ENCODE measurements at places on chromosomes 1 and 21. TPM values are rescaled to one million over a fixed set of nuclear protein-coding genes. Genes with fewer than 3 reads are reported as not detected.

DNA sequence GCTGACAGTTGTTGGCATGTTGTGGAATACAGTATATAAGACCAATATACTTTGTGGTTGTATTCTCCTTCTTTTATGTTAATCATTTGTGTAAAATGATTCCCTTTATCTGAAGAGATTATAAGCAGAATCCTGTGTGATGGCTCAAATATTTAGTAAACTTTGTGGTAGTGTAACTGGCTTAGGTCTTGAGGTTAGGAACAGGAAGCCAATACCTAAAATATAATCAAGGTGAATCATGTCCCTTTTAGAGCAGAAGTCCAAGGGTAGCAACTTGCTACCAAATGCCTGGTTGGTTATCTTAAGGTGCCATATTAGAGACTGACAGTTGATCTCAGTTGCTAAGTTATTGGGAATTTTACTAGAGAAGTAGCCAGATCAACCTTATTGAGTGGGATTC is 398.5 kb upstream of the ADAMTS5 start:
- no peaks in the 10 kb centered on the region for H3K27me3 ChIP-seq
- no peak for DNase-seq
- no peaks in the 10 kb centered on the region for H3K4me1 ChIP-seq
- H3K27ac ChIP-seq: no peak overlapping the region

DNA sequence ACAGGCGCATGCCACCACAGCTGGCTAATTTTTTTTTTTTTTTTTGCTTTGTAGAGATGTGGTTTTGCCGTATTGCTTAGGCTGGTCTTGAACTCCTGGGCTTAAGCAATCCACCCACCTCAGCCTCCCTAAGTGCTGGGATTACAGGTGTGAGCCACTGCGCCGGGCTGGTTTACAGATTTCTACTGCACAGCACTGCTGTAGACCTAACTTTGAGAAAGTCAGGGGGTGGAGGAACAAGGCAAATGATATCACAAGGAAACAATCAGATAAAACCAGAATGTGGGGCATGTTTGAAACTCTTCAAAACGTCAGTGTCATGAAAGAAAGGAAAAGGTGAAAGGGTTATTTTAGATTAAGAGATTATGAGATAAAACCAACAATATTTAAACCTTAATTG is 45.3 kb downstream of the URB2 start:
- H3K4me3 ChIP-seq: no peak overlapping the region
- peaks cover 13% of the 10 kb centered on the region for H3K4me1 ChIP-seq
- no peak overlapping the region for H3K27ac ChIP-seq
- DNase-seq: no peak
- H3K27me3 ChIP-seq: peaks cover 2% of the 10 kb centered on the region

- H3K36me3 ChIP-seq: no peaks in the 10 kb centered on the region
- H3K4me1 ChIP-seq: no peaks in the 10 kb centered on the region
- no peaks in the 10 kb centered on the region for H3K27me3 ChIP-seq
Measured at GRCh38 chr1:97192872-97193572, 471.4 kb downstream of the PTBP2 start.

DNA sequence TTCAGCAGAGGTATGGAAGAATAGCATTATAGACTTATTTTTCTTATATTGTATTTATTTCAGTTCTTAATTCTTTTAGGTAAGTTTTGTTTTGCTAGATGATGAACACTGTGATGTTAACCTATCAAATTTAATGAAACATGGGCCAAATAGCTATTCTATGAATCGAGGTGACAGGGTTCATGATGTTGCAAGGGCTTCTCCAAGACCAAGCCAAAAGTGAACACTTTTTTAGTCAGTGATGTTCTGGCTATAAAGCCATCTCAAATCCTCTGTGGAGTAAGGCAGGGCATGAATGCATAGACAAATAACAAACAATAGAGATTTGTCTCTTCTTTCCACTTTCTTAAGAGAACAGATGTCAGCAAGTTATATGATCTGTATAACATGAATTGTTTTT is 26.7 kb downstream of the C1orf146 start:
- H3K27me3 ChIP-seq: no peaks in the 10 kb centered on the region
- no peak overlapping the region for H3K27ac ChIP-seq
- DNase-seq: no peak
- H3K36me3 ChIP-seq: peaks cover 14% of the 10 kb centered on the region
- no peaks in the 10 kb centered on the region for H3K4me1 ChIP-seq

DNA sequence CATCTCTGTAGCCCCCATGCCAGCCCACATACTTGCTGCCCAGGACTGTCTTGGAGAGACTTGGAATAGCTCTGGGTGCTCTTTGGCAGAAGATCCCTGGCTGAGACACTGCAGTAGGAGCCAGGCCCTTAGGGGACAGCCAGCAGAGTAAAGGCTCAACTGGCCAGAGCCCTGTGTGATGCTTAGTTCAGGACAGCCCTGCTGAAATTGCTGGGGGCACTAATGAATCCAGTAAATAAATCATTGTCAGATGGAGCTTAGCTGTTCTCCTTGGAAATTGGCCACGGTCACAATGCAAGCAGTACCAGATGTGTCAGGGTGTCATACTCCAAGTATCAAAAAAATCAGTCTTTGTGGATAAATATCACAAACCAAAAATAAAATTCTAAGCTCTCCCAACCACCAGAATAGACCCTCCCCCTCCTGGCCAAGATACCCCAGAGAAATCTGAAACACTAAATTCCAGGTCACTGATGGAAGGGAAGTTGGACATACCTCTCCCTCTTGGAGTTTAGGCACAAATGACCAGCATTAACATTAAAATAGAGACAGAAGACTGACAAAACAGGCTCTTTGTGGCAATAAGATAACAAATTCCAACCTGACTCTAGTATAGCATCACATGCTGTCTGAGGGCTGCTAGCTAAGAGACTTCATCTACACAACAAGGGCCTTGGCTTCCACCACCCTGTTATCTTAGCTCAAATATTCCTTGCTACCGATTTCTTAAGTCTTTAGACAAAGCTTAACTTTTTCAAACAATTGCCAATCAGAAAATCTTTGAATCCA is 83.2 kb upstream of the DNAH14 start:
- H3K36me3 ChIP-seq: no peaks in the 10 kb centered on the region
- no peak for DNase-seq
- no peak overlapping the region for H3K4me3 ChIP-seq
- H3K4me1 ChIP-seq: no peaks in the 10 kb centered on the region

GRCh38 chr1:241485554-241485992 is 34.0 kb downstream of the FH start:
- H3K27me3 ChIP-seq: no peaks in the 10 kb centered on the region
- no peak overlapping the region for H3K4me3 ChIP-seq
- H3K4me1 ChIP-seq: no peaks in the 10 kb centered on the region
- H3K27ac ChIP-seq: no peak overlapping the region
- H3K36me3 ChIP-seq: no peaks in the 10 kb centered on the region

DNA sequence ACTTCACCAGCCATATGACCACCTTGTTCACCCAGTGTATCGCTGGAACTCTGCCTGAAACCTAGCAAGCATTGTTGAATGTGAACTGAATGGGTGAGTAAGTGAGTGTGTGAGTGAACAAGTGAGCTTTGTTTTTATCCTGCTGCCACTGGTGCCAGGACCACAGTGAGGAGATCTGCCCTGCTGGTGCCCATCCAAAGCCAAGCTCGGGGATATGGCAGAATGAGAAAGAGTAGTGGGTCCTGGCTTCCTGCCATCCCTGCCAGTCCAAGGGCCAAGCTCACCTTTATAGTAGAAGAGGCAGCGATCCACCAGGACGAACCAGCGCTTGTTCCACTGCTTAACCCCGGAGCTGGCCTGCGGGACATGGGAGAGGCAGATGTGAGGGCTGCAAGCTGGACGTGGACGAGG is 53.4 kb upstream of the GOLT1A start:
- no peaks in the 10 kb centered on the region for H3K4me1 ChIP-seq
- peaks cover 5% of the 10 kb centered on the region for H3K27me3 ChIP-seq
- no peak for DNase-seq
- H3K36me3 ChIP-seq: no peaks in the 10 kb centered on the region
- H3K4me3 ChIP-seq: no peak overlapping the region

DNA sequence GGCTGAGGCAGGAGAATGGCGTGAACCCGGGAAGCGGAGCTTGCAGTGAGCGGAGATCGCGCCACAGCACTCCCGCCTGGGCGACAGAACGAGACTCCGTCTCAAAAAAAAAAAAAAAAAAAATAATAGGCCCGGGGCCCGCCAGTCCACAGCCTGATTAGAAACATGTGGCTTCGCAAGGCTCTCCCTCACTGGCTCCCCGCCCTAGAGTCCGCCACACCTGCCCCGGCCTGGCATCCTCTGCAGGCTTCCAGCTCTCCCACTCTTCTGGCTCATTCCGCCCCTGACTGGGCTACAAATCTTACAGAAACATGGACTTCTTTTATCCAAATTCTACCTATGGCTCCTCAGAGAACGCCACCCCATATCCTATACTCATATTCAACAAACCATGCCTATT is 32.4 kb downstream of the PGBD5 start:
- H3K27ac ChIP-seq: no peak overlapping the region
- H3K27me3 ChIP-seq: peaks cover 2% of the 10 kb centered on the region
- no peak overlapping the region for H3K4me3 ChIP-seq
- H3K4me1 ChIP-seq: no peaks in the 10 kb centered on the region
- H3K36me3 ChIP-seq: no peaks in the 10 kb centered on the region
- DNase-seq: no peak

DNA sequence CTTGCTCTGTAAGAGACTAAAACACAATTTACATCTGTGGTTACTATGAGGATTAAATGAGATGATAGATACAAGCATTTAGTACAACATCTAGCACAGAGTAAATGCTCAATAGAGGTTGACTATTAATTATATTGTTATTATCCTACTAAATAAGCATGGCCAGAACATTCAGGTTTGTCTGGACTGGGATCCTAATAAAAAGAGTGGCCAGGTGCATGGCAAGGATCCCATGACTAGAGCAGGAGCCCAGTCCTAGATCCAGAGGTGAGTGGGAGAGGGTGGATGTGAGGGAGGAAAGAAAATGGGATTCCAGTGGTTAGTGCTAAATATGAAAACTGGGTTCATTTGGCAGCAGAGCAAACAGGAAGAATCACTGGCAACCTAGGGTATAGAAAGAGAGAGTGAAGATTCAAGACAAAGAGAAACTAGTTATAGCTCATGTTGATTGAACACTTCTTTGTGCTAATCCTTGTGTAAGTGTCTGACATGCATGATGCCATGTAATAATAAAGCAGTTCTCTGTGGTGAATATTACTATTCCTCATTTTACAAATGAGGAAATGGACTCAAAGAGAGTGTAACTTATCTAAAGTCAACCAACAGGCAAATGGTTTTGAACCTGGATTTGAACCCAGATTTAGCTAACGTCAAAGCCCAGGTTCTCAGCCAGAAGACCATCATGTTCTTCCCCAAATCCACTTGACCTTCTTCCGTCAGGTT is 71.1 kb upstream of the FGGY start:
- H3K4me1 ChIP-seq: no peaks in the 10 kb centered on the region
- no peak overlapping the region for H3K27ac ChIP-seq
- no peak overlapping the region for H3K4me3 ChIP-seq
- H3K27me3 ChIP-seq: no peaks in the 10 kb centered on the region

Gene ABCA4
- 0.12 TPM for total RNA-seq

Gene TEX38
- not detected for total RNA-seq

Gene SLC19A1
- total RNA-seq: 100 TPM

Gene LRRC7
- total RNA-seq: not detected
